Panc1 (cell line): ENCODE measurements at places on chromosomes 2 and 18. TPM values are rescaled to one million over a fixed set of nuclear protein-coding genes. Genes with fewer than 3 reads are reported as not detected.

Gene IL1R1
- 7.1 TPM for total RNA-seq

Gene DOK6
- not detected for total RNA-seq

Gene FRZB
- total RNA-seq: 0.08 TPM

Gene LCT
- not detected for total RNA-seq

- DNase-seq: no peak
Measured at GRCh38 chr2:201261471-201261870, 1.1 kb downstream of the CASP8 start.

- DNase-seq: no peak
Measured at GRCh38 chr2:177161741-177162460, 50.7 kb upstream of the HNRNPA3 start.

DNA sequence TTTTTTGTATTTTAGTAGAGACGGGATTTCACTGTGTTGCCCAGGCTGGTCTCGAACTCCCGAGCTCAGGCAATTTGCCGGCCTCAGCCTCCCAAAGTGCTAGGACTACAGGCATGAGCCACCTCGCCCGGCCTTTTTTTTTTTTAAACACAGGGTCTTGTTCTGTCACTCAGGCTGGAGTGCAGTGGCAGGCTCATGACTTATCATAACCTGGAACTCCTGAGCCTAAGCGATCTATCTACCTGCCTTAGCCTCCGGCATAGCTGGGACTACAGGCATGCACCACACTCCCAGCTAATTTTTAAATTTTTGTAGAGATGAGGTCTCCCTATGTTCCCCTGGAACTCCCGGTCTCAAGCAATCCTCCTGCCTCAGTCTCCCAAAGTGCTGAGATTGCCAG lies 1.4 kb upstream of the ITGAV start:
- DNase-seq: no peak

- DNase-seq: no peak
Measured at GRCh38 chr2:120442541-120442922, 96.6 kb downstream of the INHBB start.

DNA sequence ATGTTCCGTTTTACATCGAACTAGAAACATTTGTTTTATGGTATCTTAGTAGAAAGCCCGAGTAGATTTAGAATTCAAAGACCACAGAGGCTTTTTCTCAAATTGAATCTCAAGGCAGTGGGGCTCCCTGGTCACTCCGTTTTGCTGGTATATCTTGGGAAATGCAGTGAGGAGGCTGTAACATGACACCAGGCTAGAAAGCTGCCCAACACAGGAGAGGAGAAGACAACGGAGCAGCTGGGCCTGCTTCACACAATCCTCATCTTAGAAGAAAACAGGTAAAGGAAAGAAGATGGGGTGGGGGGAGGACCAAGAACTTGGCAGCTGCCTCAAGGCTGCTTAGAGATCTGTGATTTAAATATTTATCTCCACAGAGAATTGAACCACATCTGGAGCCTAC lies 38.3 kb upstream of the EPB41L3 start:
- no peak for DNase-seq

- no peak for DNase-seq
Measured at GRCh38 chr2:73704285-73704684, 32.9 kb downstream of the TPRKB start.

GRCh38 chr18:24054130-24054529 lies 39.6 kb downstream of the TTC39C start:
- DNase-seq: no peak

- DNase-seq: no peak
Measured at GRCh38 chr2:213224366-213224765, 59.9 kb upstream of the SPAG16 start.

- DNase-seq: no peak
Measured at GRCh38 chr2:144063602-144064001, 456.3 kb downstream of the ZEB2 start.

GRCh38 chr18:70132999-70133398 lies 72.5 kb downstream of the RTTN start:
- DNase-seq: peak; percentile 65

GRCh38 chr2:234986390-234986789 lies 34.6 kb downstream of the SH3BP4 start:
- DNase-seq: no peak

- no peak for DNase-seq
Measured at GRCh38 chr2:160555420-160556071, 61.9 kb upstream of the RBMS1 start.

- DNase-seq: no peak
Measured at GRCh38 chr2:160308915-160309314, 108.8 kb upstream of the ITGB6 start.

DNA sequence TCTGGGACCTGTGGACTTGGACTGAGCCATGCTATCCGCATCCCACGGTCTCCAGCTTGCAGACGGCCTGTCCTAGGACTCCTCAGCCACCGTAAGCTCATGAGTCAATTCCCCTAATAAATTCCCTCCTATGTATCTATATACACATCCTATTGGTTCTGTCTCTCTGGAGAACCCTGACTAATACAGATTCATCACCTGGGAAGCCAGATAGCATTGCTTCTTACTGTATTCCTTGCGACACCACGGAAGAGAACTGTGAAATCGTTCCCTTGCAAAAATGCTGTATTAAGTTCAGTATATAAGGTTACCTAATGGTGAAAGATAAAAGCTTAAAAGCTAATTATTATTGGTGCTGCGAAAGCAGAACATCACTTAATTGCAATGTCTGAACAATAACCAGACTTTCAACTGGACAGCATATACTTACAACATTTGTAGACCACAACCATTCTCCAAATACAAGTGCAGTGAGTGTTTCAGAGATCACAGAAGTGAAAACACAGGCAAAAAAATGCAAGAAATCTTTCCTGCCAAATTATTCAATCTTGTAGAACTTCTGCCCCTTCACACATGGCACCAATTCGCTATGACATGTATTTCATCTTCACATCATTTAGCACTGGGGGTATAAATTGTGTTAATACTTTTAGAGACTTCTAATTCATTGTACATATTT lies 352.9 kb downstream of the TXNL1 start:
- DNase-seq: no peak

- DNase-seq: no peak
Measured at GRCh38 chr2:169694894-169695260, 608 bp downstream of the PHOSPHO2 start.

DNA sequence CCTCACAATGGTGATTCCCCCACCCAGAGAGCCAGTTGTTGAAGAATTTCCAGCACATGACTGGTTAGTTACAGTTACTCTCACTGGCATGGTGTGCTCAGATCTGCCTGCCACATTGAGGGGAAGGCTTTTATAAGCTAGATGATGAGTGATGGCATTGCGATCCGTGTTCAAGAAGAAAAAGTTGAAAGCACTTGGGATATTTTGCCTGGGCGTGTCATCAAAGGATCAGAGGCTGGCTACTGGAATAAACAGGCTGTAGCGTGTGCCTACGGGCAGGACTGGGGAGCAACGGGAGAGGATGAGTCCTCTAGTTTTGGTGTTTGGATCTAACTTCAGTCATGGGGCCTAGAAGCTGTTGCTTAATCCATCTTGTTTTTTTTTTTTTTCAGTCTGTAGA lies 175.0 kb downstream of the SETBP1 start:
- no peak for DNase-seq

GRCh38 chr2:102060047-102060446 lies 68.3 kb downstream of the IL1R2 start:
- DNase-seq: no peak

DNA sequence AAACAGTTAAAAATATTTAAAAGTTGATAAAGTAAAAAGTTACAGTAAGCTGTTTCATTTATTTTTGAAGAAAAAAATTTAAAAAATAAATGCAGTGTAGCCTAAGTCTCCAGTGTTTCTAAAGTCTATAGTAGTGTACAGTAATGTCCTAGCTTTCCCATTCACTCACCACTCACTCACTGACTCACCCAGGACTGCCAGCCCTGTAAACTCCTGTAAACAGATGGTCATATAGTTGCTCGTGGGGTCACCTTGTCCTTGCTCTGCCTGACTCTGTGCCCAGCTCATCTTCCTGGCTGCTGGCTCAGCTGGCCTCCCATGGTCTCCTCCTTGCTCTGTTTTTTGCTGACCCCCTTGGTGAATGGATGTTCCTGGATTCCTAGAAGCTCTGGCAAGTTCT lies 180.3 kb downstream of the VAPA start:
- no peak for DNase-seq

- no peak for DNase-seq
Measured at GRCh38 chr2:240620149-240620731, 5.0 kb upstream of the GPR35 start.

- DNase-seq: no peak
Measured at GRCh38 chr2:205763708-205764211, 81.5 kb downstream of the NRP2 start.

GRCh38 chr2:167293943-167294775 lies 405.9 kb downstream of the XIRP2 start:
- no peak for DNase-seq

- no peak for DNase-seq
Measured at GRCh38 chr2:182167882-182168281, 182.2 kb downstream of the PPP1R1C start.

- no peak for DNase-seq
Measured at GRCh38 chr2:84874381-84875212, 6.3 kb downstream of the TRABD2A start.
